ENCODE measurements at places on chromosomes 16 and 17. TPM values are rescaled to one million over a fixed set of nuclear protein-coding genes. Genes with fewer than 3 reads are reported as not detected.

TEX19 gene
- not detected for polyA plus RNA-seq

- no peak overlapping the region for H3K27ac ChIP-seq
- no peak for DNase-seq
- H3K4me1 ChIP-seq: no peaks in the 10 kb centered on the region
- H3K4me3 ChIP-seq: no peak overlapping the region
Observed at GRCh38 chr16:83785455-83785854, 22.3 kb upstream of the HSBP1 start.

GRCh38 chr17:78023042-78023441 lies 64.5 kb downstream of the TNRC6C start:
- H3K4me1 ChIP-seq: peaks cover 10% of the 10 kb centered on the region
- no peak overlapping the region for H3K4me3 ChIP-seq
- no peak for DNase-seq
- peaks cover 2% of the 10 kb centered on the region for H3K27me3 ChIP-seq

GRCh38 chr17:20205609-20206008 lies 196.4 kb downstream of the SPECC1 start:
- no peaks in the 10 kb centered on the region for H3K36me3 ChIP-seq
- no peak overlapping the region for H3K4me3 ChIP-seq
- no peak overlapping the region for H3K27ac ChIP-seq

DNA sequence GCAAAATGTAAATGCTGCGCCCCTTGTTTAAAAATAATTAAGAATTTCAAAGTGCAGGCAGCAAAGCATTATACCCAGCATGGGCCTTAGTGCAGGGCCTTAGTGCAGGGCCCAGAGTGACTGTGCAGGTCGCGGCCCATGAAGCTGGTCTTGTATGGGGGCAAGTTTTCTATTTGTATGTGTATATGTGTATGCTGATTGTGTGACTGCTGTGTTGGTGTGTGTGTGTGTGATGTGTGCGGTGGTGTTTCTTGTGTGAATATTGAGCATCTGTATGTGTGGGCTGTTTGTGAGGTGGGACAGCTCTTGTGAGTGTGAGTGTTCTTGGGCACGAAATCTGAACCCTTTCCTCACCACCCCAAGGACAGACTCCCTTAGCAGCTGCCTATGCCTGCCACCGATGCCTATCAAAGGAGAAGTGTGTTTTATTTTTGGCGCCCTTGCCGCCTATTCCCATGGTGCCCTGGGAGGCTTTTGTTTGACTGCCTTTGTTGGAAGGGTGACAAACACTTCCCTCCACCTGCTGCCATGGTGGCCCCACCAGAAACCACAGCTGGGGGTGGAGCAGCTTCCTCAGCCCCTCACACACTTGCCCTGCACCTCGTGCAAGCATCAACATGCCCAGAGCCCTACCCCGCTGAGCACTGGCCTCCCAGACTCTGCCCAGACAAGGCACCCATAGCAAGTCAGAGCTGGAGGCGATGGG lies 18.0 kb downstream of the CCR7 start:
- peak overlapping the region; percentile 42 for H3K4me3 ChIP-seq
- H3K4me1 ChIP-seq: peaks cover 27% of the 10 kb centered on the region
- DNase-seq: peak; percentile 34
- H3K27me3 ChIP-seq: peaks cover 16% of the 10 kb centered on the region
- H3K27ac ChIP-seq: peak overlapping the region; percentile 38

DNA sequence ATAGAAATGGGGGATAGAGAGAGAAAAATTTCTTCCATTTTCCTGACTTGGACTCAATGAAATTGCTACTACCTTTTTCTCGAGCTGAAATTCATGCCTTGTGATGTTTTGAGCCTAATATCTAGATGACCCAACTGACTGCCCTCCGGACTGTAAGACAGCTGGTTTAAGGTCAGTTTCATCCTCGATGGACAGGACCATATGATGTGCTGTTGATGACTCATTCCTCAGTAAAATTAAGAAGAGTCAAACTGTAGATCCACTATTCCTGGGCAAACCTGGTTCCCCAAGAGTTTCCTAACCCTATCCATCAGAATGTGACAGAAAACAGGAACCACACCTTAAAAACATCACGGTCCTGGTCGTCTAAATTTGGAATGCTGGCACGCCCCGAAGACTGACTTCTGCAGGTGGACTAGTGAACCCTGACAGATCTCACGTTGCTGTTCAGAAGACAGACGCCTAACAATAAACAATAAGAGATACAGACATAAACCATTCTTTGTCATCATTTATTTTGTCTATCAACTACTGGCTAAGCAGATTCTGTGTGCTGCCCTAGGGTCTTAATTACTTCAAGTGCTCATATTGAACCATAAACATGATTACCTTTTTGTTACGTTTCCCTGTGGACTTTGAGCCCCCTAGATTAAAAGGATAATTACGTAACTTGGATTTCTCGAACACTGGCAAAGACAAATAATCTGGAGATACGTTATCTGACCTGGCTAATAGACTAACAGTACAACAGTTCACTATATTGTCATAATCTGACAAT lies 45.1 kb upstream of the NOS2 start:
- H3K36me3 ChIP-seq: no peaks in the 10 kb centered on the region
- DNase-seq: no peak
- peaks cover 6% of the 10 kb centered on the region for H3K27me3 ChIP-seq
- H3K27ac ChIP-seq: peak overlapping the region; percentile 88
- H3K4me1 ChIP-seq: peaks cover 38% of the 10 kb centered on the region

PRSS21 gene
- polyA plus RNA-seq: 6.8 TPM

GRCh38 chr17:59719526-59719925 lies 12.1 kb downstream of the VMP1 start:
- no peaks in the 10 kb centered on the region for H3K36me3 ChIP-seq
- H3K4me1 ChIP-seq: peaks cover 13% of the 10 kb centered on the region
- no peak for DNase-seq
- H3K4me3 ChIP-seq: no peak overlapping the region
- H3K27ac ChIP-seq: no peak overlapping the region
- H3K27me3 ChIP-seq: peaks cover 6% of the 10 kb centered on the region

DNA sequence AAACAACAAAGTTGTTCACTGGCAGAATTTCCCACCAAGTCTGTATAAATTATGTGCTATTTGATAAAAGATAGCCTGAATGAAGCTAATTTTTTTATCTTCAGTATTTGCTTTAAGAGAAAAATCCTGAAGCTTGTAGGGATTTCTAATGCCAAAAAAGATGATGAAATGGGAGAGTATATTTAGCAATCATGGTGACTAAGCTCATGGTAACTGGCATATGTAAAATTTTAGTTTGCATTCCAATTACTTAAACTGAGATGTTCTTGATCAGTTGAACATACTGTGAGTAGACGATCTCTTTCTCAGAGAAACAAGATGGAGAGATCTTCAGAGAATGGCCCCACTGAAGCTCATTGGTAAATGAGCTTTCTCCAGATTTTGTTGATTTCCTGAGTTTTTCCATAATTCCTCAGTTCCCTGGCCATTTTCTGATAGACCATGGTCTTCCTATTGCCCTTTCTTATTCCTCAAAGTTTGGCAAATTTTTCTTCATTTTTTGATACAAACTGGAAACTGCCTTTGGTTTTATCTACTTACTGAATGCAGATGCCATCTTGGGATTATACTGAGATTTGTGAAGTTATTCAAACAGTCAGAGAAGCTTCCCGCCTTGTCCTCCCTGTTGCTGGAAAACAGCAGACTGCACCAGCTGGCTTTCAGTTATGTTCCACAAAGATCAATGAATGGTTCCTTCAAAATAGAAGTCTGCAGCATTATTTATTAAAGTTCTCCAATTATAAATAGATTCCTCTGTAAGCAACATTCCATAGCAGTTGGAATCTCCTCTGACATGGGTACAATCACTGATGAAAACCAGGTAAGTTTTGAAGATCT lies 68.3 kb upstream of the ALOX12 start:
- H3K27ac ChIP-seq: no peak overlapping the region
- no peak overlapping the region for H3K4me3 ChIP-seq
- no peak for DNase-seq
- peaks cover 2% of the 10 kb centered on the region for H3K27me3 ChIP-seq
- peaks cover 6% of the 10 kb centered on the region for H3K36me3 ChIP-seq
- peaks cover 5% of the 10 kb centered on the region for H3K4me1 ChIP-seq

GRCh38 chr17:78935419-78936323 lies 10.5 kb upstream of the TIMP2 start:
- no peak for DNase-seq
- no peak overlapping the region for H3K27ac ChIP-seq
- H3K4me1 ChIP-seq: peaks cover 8% of the 10 kb centered on the region
- H3K36me3 ChIP-seq: no peaks in the 10 kb centered on the region
- H3K27me3 ChIP-seq: no peaks in the 10 kb centered on the region

SMIM36 gene
- not detected for polyA plus RNA-seq

- no peaks in the 10 kb centered on the region for H3K4me1 ChIP-seq
- no peak overlapping the region for H3K4me3 ChIP-seq
- H3K27ac ChIP-seq: no peak overlapping the region
- no peaks in the 10 kb centered on the region for H3K27me3 ChIP-seq
Observed at GRCh38 chr17:17706140-17707060, 25.1 kb downstream of the RAI1 start.

GRCh38 chr17:82173351-82174041 lies 39.1 kb downstream of the CCDC57 start:
- no peak overlapping the region for H3K4me3 ChIP-seq
- DNase-seq: no peak
- H3K4me1 ChIP-seq: no peaks in the 10 kb centered on the region
- H3K36me3 ChIP-seq: peaks cover 24% of the 10 kb centered on the region
- H3K27me3 ChIP-seq: peaks cover 1% of the 10 kb centered on the region

GRCh38 chr16:11020792-11021551 lies 76.6 kb downstream of the CLEC16A start:
- H3K27ac ChIP-seq: no peak overlapping the region
- H3K4me1 ChIP-seq: peaks cover 4% of the 10 kb centered on the region
- peaks cover 3% of the 10 kb centered on the region for H3K27me3 ChIP-seq
- H3K4me3 ChIP-seq: no peak overlapping the region
- H3K36me3 ChIP-seq: peaks cover 28% of the 10 kb centered on the region

Measured in immature natural killer cell (primary cell).